Stimulated activated CD8-positive, alpha-beta memory T cell treated with anti-CD3 and anti-CD28 coated beads, Interleukin-15, amount 100 ng/mL, for 1 hour (primary cell): ENCODE measurements at places on chromosomes 1 and 21.

GRCh38 chr1:42941640-42942330 is 16.9 kb downstream of the SLC2A1 start:
- no peak for DNase-seq

DNA sequence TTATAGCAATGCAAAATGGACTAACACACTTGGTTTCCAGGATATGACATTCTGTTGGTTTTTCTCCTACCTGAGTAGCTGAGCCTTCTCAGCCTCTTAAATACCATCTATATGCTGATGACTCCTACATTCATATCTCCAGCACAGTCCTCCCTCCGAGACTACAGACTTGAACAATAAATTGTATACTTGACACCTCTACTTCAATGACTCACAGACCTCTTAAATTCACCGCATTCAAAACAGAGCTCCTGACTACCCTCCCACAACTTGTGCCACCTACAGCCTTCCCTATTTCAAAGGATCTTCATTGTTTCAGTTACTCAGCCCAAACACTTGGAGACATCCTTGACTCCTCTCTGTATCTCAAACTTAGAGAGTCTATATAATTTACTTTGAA is 66.8 kb upstream of the ASB17 start:
- no peak for DNase-seq

DNA sequence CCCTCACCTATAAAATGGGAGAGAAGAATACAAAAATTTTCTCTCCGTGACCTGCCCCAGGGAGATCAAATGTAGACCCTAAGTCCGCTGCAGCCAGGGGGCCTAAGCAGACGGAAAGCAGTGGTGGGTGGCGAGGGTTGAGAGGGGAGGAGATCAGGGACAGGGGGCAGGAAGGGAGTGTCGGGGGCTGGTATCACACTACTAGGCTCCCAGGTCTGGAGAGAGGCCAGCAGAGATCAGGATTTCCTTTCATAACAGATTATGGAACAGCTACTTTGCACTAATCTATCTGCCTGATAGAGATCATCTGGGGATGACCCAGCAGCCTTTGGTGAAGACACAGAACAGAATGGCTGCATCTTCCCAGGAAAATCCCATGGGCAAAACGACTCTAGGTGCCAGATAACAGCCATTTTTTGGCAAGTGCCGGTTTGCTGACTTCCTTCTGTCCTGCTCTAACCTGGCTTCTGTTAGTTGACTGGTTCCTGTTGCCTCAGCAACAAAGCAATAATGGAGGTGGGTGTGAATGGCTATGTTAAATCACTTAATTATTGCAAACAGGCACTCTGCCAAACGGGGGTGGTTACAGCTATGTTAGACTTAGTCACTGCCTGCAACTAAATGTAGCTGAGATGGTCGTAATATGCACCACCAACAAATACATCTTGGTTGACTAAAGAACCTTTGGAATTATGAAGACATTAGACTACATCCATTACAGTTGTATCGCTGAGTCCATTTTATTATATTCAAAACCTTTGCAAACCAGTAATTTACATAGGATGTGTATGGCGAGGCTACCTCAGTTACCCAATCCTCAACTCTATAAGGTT is 30.0 kb upstream of the EPS8L3 start:
- DNase-seq: no peak

DNA sequence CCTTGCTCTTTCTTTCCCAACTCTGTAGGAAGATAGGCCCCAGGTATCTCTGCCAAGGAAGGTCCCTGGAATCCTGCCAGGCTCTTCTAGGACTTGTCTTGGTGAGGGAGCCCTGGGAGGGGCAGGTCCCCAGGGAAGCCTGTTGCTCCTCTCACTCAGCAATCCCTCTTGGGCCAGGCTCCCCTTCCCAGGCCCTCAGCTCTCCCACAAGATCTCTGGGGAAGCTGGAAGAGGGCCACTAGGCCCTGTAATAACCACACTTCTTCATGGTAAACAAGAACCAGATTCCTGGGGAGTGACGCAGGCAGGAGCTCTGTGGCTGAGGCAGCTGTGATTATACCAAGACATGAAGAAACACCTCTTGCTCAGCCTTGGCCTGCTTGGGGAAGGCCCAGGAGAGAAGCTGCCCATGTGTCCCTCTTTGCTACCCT is 9.9 kb upstream of the MAPKAPK2 start:
- no peak for DNase-seq

DNA sequence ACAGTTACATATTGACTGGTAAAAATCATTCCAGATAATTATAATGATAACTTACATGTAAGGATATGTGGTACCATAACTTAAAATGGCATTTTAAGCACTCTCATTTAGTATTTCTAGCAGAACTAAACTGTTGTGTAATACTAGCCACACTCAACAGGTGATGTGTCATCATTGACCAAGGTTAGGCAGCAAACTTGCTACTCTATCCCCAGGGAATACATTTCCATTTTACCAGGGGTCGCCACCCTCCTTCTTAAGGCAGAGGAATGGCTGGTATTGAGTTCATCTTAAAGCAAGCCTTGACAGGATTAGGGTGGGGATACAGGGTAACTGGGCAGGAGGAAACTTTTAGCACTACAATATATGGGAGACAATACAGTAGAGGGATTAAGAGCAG is 259.8 kb upstream of the CAMK1G start:
- DNase-seq: no peak

DNA sequence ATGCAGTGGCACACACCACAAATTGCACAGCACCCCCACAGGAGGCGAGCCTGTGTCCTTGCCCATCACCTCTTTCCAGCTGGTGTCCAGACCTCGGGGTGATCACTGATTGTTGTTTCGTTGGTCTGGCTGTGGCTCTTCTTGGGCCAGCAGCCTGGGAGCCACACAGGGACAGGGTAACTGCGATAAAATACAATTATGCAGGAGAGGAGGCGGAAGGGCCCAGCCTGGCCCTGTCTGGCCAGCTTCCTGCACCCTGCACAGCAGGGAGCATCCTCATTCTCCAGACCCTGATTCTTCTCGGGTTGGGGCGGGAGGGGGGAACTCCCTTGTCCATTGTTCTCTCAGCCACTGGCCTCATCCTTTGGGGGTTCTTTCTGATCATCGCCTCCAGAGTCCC is 83.6 kb downstream of the ADARB1 start:
- DNase-seq: no peak

GRCh38 chr1:54842206-54842915 is 41.2 kb upstream of the TTC22 start:
- no peak for DNase-seq

GRCh38 chr1:57089855-57090254 is 124.0 kb upstream of the C8B start:
- no peak for DNase-seq

DNA sequence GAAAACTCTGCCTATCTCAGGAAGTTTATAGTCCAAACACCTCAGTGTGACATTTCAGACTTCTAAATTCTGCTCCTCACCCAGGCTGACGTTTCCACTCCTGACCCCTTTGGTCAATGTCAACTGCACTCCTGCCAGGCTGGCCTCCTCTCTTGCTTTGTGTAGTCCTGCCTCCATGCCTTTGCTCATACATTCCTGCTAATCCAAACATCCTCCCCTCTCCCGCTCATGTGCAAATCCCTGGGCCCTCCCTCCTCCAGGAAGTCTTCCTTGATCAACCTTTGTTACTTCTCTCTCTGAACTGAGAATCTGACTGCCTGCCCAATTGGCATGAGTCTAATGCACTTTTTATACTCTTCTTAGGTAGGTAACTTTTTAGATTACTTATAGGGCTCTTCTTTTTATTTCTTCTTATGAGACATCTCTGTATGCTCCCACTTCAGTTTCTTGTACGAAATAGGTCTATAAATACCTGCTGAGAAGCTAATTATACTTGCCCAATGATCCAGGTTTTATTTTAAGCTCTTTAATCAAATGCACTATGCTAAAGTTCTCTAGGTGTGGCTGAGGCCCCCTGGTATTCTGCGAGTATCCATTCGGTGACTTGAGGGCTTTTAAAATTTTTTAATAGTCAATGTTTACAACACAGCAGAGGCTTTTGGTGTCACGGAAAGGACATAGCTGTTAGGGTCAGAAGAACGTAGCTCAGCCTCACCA is 128.1 kb downstream of the PLXNA2 start:
- DNase-seq: no peak

DNA sequence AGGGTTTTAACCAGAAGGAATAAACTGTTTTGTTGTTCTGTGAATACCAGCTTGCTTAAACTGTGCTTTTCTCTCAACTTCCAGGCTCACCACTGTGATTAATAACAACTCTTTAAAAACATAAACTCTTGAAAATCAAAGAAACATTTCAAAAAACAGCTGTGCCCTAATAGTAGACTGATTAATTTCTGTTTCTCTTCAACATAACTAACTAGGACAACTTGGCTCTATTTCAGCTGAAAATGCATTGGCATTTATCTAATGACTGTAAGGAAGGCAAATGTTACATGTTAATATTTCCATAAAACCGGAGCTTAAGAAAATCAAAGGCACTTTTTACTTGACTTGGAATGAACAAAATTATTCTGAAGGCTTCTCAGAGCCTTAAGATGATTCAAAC is 656.1 kb upstream of the NEGR1 start:
- DNase-seq: no peak

DNA sequence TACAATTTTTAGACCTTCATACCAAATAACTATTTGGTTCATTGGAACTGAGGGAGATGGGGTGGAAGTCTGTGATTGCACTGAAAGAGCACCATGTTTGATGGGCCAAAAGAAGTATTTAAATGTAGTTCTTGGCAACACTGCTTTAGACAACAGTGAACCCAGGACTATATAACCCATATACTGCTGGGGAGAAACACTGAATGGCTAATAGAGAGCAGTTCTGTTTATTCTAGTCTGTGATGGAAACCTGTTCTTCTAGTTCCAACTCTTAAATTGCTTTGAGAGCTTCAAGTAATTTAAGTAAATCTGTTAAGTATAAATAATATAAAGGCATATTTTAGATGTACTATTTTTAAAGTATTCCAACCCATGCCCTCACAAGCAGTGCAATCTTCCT is 96.3 kb downstream of the NIBAN1 start:
- DNase-seq: no peak

DNA sequence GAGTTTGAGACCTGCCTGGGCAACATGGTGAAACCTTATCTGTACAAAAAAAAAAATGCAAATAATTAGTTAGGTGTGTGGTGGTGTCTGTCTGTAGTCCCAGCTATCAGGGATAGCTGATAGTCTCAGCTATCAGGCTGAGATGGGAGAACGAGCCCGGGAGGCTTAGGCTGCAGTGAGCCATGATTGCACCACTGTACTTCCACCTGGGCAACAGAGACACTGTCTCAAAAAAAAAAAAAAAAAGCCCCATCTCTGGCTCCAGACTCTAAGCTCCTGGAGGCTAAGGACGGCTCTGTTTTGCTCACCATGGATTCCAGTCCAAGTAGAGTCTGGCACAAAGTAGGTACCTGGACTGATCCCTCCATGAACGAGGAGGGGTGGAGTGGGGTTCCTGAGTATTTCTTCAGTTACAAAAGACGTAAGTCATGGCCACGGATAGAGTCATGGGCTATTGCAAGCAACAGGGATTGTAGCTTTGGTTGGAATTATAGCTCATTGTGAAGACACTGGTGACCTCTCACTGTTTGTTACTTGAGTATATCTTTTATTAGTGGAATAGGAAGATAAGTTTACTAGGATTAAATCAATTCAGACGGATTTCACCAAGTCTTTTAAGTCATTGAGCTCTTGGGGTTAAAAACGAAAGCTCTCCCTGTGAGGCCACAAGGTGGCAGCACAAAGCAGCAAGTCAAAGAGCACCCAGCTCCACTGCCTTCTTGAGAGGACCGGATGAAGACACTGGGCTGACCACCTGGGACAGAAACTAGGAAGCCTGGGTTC is 35.6 kb upstream of the TMEM61 start:
- DNase-seq: peak; percentile 30

DNA sequence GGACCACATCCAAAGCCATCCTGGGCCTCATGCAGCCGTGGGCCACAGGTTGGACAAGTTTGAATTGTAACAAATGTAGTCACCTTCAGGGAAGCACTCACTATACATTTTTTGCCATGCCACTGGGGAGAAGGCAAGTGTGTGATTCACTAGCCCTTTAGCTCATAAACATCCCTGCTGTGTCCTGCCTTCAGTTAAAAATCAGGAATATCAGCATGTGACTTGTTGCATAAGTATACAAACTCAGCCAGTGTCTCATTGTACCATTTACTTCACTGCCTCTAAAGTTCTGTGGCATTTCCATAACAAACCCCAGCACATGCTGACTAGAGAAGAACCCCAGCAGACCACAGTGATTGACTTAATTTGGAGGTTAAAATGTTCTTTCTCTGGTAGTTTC is 142.0 kb upstream of the C1orf105 start:
- DNase-seq: no peak

- DNase-seq: no peak
Observed at GRCh38 chr1:234205966-234206365, 167.3 kb upstream of the COA6 start.

DNA sequence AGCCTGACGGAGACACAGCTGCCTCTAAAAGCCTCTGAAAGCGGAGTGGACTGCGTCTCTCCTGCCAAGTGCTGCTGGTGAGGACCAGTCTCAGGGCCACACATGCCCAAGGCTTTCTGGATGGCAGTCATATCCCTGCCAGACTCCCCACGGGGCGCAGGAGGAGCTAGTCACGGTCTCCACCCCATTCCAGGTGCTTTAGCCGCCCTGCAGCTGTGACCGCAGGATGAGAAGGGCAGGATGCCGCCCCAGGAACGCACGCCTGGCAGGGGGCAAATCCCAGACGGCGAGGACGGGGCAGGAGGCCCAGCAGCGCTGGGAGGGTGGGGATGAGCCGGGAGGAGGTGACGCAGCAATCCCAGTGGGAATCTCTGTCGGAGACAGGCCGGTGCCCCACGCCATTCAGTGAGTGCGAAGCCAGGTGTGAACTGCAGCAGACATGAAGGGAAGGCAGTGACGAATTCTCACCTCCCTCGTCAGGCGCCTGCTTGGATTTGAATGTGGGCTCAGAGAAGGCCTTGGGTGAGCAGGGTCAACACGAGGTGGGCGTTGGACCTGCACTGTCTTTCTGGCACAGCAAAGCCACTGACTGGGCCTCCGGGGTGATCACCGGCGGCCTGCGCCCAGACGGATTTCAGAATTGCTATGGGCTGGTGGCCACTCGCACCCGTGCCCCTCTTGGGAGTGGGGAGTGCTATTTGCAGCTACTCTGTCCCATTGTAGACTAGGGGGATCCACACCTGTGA is 38.5 kb upstream of the SLC19A1 start:
- no peak for DNase-seq

DNA sequence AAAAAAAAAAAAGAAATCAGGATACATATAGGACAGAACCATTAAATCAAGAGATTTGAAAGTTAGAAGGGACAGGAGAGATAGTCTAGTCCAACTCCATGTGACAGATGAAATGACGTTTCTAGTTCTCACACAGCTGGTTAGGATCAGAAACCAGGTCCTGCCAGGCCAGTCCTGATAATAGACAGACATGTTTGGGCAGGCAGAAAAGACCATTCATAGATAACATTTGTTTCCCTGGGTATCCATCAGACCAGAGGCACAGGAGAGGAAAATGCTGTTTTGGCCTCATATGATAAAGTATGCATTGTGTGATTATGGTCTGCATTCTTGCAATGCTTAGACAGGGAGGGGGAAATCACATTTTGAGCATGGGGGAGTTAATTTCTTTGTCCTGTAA is 29.3 kb downstream of the ZBTB8B start:
- no peak for DNase-seq
